Suprapubic skin (tissue), 4 donors: ENCODE measurements at places on chromosomes 13 and 19.

GRCh38 chr13:69545551-69545950 lies 562.1 kb upstream of the ATXN8OS start:
- DNase-seq: no peak

- DNase-seq: no peak
These were observed 38.4 kb downstream of the CD320 start for GRCh38 chr19:8269724-8270123.

DNA sequence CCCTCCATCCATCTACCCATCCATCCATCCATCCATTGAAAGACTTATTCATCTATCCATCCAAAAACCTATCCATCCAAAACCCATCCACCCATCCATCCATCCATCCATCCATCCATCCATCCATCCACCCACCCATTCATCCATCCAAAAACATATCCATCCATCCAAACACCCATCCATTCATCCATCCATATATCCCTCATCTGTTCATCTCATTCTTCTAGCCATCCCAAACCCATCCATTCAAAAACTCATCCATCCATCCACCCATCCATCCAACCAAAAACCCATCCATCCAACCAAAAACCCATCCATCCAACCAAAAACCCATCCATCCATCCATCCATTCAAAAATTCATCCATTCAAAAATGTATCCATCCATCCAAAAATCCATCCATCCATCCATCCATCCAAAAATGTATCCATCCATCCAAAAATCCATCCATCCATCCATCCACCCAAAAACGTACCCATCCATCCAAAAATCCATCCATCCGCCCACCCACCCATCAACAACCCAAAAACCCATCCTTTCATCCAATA lies 56.5 kb downstream of the TSHZ3 start:
- DNase-seq: no peak

DNA sequence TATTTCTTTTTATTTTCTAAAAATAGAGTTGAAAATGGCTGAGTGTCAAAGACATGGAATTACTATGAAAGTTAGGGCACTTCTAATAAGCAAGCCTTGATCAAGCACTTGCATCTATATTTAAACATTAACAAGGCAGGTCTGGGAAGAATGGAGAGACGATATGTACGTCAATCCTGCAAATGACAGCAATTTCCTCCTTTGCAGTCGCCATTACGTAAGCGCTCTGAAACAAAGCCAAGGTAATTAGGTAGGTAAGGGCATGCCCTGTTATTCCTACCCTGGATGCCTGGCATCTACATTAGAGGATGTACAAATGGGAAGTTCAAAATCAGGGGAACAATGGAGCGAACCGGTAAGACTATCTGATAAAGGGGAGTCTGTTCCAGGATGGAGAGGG lies 664.0 kb upstream of the ARGLU1 start:
- DNase-seq: no peak

GRCh38 chr13:41596190-41596589 lies 138.8 kb downstream of the RGCC start:
- DNase-seq: no peak

GRCh38 chr19:50173127-50173526 lies 10.0 kb upstream of the IZUMO2 start:
- no peak for DNase-seq

DNA sequence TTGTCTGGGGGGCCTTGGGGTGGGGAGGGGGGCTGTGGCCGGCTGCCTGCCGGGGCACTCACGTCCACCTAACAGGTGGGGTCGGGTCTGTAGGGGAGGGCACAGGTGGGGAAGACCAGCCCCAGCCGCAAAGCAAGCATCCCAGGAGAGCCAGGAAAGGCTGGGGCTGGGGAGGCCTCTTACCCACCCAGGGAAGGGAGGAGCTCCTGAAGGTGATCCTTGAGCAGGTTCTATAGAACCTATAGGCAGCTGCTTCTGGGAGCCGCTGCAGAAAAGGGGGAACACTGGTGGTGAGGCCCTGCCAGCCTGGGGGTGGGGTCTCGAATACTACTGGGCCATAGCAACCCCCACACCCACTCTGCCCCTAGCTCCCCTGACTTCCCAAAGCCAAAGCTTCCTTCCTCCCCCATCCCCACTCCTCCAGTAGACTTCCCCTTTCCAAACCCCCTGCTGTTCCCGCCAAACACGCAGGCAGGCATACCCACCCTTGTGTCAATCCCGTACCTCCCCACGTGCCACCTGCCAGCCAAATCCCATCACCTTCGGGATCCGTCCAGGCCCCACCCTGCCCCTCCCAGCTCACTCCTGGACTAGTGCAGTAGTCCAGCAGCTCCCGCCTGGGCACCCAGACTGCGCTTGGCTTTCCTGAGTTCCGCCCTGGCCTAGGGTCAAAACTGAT lies 5.6 kb downstream of the KLF16 start:
- DNase-seq: no peak
